Fibroblast of skin of abdomen (primary cell): ENCODE measurements at places on chromosomes 1 and 21.

GRCh38 chr1:113170519-113170918 lies 97.5 kb downstream of the LRIG2 start:
- no peak for DNase-seq

DNA sequence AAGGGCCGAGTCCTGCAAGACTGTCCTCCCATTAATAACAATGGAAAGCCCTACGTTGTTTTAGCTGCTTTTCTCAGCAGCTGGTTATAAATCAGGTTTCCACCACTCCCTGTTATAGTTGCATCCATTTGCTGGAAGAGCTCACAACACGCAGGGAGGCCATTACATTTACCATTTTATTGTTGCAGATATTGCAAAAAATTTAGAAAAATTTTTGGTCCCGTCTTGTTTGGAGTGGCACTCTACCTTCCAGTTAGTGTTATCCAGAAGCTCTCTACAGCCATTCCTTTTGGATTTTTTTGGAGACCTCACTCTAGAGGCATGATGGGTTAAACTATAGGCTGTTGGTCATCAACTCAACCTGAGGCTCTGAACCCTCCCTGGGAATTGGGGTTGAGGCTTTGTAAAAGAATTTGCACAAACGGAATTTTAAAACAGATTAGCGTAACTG lies 1532.1 kb upstream of the TPTE start:
- no peak for DNase-seq

DNA sequence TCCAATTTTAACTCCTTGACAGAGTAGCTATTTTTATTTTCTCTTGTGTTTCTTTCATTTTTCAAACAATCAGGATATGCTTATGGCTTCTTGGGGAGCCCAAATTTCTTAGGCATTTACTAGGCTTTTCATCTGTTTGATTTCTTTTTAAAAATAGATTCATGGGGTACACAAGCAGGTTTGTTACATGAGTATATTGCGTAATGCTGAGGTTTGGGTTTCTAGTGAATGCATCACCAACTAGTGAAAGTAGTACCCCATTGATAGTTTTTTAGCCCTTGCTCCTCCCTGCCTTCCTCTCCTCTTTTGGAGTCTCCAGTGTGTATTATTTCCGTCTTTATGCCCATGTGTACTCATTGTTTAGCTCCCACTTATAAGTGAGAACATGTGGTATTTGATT lies 190.7 kb downstream of the CENPF start:
- no peak for DNase-seq

DNA sequence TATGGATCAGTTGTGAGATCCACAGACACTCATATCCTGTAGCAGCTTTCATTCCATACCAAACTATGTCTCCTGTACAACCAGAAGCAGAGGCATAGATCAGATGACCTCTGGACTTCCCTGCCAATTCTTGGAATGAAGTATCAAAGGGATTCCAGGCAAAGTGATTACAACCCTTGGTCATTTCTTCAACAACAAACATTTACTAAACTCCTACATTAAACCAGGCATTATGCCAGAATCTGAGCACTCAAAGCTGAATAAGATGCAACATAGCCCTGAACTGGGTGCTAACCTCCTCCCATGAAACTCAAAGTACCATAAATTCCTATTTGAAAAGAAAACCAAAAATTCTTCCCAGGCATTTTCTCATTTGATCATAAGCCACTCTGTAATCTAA lies 121.2 kb upstream of the SGIP1 start:
- DNase-seq = no peak

- DNase-seq = no peak
Measured at GRCh38 chr1:108071601-108072000, 106.6 kb upstream of the VAV3 start.

DNA sequence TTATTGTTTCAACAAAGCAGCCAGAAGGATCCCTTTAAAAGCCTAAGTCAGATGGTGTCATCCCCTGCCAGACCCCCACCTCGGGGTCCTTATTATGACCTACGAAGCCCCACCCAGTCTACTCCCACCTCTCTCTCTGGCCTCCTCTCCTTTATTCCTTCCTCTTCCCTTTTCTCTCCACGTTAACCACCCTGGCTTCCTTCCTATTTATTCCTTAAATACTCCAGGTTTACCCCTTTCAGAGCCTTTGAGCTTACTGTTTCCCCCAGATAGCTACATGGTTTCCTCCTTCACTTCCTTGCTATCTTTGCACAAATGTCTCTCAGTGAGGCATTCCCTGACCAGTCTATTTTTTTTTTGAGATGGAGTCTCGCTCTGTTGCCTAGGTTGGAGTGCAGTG lies 12.0 kb upstream of the SLC9A1 start:
- no peak for DNase-seq

DNA sequence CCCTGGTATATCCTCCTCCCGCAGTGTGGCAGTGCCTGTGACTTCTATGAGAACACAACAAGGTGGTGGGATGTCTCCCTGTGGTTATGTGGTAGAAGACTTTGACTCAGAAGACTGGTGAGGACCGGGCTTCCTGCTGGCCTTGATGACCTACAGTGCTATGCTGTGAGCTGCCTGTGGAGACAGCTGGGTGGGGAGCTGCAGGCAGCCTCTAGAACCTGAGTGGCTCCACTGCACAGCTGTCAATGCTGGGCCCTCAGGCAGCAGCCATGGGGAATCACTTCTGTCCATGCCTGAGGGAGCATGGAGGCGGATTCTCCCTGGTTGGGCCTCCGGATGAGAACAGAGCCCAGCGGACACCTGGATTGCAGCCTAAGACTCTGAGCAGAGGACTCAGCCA lies 14.9 kb downstream of the SLC1A7 start:
- no peak for DNase-seq

DNA sequence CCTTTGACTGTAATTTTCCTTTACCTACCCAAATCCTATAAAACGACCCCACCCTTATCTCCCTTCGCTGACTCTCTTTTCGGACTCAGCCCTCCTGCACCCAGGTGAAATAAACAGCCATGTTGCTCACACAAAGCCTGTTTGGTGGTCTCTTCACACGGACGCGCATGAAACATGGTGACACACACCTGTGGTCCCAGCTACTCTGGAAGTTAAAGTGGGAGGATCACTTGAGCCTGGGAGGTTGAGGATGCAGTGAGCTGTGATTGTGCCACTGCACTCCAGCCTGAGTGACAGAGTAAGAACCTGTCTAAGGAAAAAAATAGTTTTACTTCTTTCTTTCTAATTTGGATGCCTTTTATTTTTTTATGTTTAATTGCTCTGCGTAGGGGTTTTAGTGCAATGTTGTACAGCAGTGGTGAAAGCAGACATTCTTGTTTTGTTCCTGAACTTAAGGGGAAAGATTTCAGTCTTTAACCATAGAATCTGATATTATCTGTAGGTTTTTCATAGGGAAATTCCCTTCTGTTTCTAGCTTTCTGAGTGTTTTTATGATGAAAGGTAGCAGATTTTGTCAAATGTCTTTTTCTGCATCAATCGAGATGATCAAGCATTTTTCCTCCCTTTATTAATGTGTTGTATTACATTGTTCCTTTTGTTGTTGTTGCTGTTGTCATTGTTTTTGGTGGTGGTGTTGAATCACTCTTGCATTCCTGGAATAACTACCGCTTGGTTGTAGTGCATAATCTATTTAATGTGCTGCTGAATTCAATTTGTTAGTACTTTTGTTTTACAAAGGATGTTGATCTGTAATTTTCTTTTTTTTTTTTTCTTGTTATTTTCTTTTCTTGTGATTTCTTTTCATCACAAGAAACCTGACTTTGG lies 497.4 kb downstream of the DISC1 start:
- DNase-seq = peak; percentile 9

- DNase-seq = peak; percentile 38
Measured at GRCh38 chr1:67683766-67684525, 1.1 kb upstream of the GADD45A start.

GRCh38 chr1:221858818-221859611 lies 117.1 kb upstream of the DUSP10 start:
- peak; percentile 86 for DNase-seq

DNA sequence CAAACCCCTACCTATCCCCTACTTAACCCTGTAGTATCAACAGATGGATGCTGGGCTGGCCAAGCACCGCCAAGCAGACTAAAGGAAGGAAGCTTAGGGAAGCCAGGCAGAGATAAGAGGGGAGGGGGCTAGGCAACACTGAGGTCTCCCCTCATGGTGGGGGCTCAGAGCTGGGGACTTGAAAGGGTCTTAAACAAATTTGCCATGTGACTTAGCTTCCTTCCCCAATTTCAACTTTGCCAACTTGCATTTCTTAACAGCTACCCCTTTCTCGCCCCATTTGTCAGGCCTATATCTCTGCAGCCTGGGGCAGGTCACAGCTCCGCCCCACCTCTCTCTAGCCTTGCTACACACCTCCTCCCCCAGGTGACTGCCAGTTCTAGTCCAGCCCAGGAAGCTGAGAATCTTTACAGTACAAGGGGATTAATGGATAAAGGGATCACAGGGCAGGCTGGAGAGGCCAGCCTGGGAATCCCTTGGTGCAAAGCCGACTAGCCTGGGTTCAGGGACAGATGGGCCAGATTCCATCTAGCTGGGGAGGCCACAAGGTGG lies 3.4 kb downstream of the KIF21B start:
- DNase-seq = no peak

DNA sequence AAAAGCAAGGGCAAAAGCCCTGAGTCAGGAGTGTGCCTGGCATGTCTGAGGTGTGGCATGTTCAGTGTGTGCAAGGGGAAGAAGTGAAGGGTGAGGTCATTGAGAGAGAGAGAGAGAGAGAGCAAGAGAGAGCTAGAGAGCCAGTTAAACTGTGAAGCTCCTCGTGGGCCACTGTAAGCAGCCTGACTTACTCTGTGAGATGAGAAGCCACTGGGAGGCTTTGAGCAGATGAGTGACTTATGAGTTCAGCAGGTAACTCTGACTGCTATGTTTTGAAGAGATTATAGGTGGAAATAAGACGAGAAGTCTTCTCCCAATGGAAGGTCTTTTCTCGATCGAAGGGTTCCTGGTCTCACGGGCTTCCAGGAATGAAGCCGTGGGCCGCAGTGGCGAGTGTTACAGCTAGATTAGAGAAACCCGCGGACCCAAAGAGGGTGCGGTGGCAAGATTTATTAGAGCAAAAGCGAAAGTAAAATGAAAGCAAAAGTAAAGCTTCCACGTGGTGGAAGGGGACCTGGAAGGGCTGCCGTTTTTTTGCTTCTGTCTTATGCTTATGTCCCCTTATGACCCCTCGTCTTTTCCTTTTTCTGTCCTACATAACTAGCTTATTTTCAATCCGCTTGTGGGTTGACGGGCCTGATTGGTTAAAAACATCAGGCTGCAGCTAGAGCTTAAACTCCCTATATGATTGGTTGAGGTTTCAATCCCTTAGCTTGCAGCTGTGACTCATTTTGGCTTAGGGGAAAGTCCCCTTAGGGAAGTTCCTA lies 323.1 kb upstream of the FAM78B start:
- DNase-seq = peak; percentile 13

GRCh38 chr1:42922687-42923366 lies 35.8 kb downstream of the SLC2A1 start:
- DNase-seq = peak; percentile 81

- DNase-seq = no peak
Measured at GRCh38 chr1:184673305-184673704, 81.4 kb downstream of the EDEM3 start.

DNA sequence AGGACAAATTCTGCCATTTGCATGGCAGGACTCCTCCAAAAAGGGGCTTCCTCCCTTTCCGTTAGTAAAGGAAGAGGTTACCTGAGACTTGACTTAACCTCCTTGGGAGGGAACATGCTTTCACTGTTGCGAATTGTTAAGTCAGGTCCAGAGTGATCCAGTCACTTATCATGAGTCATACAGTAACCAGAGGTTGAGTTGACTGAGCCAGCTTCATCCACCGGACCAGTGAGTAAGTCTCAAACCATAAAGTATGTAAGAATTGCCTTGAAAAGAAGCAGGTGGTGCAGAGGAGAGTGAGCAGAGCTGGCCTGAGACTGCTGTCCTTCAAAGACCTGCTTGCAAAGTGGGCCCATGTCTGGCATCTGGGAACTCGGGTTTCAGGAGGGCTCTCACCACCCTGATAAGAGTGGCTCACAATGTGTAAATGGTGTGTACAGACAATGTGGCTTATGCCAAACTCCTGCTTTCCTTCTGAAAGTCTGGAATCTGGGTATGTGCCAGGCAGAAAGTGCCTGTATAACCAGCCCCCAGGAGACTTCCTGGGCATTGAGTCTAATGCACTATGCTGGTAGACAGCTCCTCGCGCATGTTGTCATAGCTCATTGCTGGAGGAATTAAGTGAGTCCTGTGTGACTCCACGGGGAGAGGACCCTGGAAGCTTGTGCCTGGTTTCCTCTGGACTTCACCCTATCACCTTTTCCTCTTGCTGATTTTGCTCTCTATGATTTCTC lies 84.3 kb upstream of the KLHDC7A start:
- DNase-seq = no peak

DNA sequence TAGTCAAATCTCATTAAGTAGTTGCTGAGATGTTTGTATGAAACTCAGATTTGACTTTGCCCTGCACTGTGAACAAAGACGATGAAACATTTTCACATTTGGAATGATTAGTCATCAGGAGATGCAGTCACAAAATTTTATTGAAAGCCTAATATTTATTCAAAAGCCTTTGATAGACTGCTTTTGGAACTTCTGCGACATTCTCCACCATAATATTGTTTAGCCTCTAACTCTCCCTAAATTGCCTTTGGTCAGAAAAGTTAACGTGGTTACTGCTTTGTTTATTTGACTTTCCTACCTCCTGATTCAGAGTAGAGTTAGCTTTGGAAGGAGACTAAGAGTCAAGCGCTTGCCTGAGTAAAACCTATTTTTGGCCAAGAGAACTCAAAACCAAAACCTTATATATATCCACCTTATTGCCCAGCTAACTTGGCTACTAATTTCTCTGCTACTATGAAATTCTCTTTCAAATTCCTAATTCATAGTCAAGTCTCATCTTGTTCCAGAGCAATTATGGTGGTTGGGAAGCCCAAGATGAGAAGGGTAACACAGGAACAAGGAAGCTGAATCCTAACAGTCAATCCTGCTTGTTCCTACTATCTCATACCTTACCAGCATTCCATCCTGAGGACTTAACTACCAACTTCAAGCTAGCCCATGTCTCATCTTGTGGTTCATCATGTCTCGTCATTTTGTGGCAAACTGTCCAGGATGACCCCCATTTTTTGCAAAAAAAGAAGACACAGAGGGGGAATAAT lies 429.6 kb downstream of the USP25 start:
- peak; percentile 9 for DNase-seq

- DNase-seq = no peak
Measured at GRCh38 chr1:196887515-196888239, at the start of gene CFHR4. Gene CFHR4, plus strand, starts transcription at chr1:196888052. Its CDS starts 99 bp downstream, at chr1:196888151.

- DNase-seq = no peak
Measured at GRCh38 chr1:111332190-111332589, 41.5 kb downstream of the CHIA start.

DNA sequence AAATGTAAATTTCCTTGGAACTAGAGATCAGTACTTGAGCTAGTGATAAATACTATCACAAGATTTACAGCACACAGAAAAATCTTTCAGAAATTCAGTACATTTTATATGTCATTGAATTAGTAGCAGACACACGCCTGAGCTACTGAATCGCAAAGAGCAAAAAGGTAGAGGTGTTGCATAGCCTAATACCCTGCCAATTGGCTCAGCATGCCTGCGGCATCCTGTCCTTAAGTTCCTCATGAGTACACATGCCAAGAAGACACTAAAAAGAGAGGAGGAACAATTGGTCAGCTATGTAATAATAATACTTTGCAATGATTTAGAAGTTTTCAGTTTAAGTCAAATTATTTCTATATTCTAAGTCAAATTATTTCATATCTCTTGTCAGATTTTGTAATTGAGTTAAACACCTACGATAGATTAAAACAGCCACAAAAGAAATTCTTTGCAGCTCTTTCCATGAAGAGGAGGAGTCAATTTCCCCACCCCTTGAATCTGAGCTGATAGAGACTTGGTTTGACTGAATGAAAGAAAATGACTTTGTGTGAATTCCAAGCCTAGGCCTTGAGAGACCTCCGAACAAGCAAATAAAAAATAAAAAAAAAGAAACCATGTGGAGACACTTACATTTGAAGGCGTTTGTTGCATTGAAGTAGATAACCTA lies 36.2 kb upstream of the PKN2 start:
- DNase-seq = no peak
